CD8-positive, alpha-beta T cell (primary cell): ENCODE measurements at places on chromosomes 1 and 21. TPM values are rescaled to one million over a fixed set of nuclear protein-coding genes. Genes with fewer than 3 reads are reported as not detected.

Gene WNT3A
- not detected for total RNA-seq

Gene CD1E
- total RNA-seq: not detected

Gene SUSD4
- total RNA-seq: 1.9 TPM

Gene FCER1A
- total RNA-seq: not detected

Gene MYBPH
- not detected for total RNA-seq
